Hematopoietic multipotent progenitor cell treated with erythropoietin and hydrocortisone succinate and interleukin-3 and kit ligand, for 6 days (in vitro differentiated cells): ENCODE measurements at places on chromosomes 7 and 10.

DNA sequence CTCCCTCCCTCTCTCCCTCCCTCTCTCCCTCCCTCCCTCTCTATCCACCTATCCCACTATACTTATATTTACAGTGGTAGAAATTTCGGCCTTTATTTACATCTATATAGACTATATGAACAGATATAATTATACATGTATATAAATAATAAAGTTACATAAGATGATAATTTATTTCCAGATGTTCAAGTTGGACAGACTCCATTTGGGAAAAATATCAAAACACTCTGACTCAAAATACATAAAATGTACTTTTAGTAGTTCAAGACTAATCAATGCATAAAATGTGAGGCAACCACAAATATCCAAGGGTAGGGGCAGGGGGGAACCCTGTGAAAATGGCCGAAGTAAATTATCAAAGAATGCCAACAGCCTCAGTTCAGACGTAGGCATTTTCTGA is 203.0 kb downstream of the FANK1 start:
- no peak for DNase-seq

DNA sequence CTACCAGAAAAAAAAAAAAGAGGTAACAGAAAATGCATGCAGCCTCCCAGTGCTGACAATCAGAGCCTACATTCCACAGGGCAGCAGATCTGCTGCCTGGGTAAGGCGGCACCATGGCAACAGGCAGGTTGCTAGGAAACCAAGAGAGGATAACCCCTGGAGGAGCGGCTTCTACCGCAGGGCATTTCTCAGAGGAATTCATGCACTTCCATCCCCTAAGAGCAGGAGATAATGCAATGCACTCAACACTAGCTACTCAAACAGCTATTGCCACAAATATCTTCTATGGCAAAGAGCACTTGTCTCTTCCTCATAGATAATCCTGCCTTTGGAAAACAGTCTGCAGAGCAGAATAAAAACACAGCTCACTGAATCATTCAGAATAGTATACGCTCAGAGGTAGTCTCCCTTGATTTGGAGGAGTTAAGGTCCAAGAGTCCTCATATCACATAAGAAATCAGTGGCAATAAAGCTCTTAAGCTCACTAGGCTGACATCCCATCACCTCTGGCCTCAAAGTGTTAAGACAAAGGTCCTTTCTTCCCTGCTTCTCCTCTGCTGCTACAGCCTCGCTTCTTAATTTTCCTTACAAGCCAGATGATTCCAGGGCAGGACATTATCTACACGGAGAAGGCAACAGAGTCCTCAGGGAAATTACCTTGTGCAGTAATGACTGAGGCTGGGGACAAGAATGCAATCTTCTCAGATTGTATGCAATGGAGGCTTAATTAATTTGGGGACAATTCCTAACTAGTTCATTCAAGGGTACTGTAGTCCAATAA is 10.7 kb downstream of the PSAP start:
- DNase-seq, result peak; percentile 54

- DNase-seq, result peak; percentile 94
These were observed 40.0 kb downstream of the HK1 start for GRCh38 chr10:69318106-69318866.

DNA sequence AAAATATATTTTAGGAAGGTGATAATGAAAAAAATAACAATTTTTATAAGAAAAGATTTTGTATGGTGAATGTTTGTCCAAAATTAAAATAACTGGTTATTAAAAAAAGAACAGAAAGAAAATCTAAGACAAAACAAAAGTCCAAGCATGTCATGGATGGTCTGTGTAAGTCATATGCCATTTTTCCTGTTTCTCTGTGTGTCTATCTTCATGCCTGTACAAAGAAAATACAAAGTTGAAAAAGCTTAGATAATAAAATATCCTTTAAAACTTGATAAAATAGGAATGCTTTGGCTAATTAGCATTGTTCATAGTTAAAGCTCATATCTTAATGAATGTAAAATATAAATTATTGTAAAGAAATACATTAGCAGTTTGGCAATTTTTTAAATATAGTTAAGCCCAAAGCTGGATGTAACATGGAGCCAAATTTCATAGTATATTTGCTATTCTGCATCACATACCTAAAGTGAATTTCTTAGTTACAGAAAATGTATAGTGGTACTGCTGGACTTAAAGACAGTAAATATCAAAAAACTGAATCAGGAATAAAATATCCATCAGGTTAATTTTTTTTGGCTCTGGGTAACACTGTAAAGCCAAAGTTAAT is 661.1 kb downstream of the PCDH15 start:
- no peak for DNase-seq

GRCh38 chr7:148911626-148912025 is 27.5 kb upstream of the EZH2 start:
- DNase-seq, result peak; percentile 33

GRCh38 chr10:128823201-128823600 is 643.8 kb upstream of the MGMT start:
- DNase-seq, result no peak

DNA sequence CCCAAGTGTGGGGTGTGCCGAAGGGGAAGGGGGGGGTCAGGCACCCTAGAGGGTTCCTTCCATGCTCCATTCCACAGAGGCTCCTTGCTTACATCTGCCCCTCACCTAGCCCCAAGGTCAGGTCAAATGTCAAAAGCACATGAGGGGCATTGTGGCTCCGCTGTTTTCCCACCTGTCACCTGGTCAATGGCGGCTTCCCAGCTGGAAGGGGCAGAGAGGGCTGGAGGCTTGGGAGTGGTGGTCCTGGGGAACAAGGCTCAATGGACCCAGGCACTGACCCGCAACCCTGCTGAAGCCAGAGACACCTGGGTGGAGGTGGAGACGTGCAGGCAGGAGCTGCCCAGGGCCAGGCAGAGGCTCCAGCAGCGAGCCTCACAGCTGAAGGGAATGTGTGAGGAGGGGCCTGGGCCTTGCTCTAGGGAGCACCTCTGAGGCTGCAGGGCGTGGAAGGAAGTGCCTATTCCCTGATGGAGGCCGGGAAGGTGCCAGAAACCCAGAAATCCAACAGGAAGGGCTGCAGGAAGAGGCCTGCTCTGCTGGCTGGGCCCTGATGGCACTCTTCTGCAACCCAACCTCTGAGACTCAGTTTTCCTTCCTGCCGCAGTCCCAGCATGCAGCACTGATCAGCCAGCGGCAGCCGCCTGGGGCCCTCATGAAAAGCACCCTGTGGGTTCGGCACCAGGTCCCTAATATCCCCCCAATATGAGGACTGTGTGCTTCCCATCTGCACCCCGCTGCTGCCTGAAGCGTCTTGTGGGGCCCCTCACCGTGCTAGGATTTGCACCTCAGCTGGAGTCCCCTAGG is 16.0 kb downstream of the RASGEF1A start:
- no peak for DNase-seq

DNA sequence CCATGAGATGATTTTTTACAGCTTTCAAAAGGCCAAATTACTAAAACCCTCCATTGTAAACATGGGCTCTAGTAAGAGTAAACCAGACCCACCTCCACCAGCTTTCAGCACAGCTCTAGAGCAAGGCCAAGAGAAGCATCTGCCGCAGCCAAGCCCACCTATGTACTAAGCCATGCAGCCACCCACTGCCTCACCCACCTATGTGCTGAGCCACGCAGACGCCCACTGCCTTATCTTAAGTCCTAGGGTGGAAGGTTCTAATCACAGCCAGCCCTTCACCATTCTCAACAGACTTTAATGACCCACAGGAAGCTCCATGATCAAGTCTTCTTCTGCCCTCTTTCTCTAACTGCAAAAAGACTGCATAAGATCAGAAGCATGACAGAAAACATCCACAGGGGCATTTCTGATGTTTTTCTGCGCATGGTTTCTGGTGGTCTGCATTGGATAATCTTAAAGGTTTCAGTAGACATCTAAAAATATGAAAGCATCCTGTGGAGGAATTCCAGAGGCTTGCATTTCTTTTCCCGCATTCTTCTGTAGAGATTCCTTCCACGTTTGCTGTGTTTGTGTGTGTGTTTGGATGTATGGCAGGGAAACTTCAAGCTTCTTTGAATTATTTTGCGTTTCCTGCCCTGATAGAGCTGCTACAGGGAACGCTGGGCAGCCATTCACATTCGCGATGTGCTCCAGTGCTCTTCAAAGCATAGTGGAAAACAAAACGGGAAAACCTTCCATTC is 286.1 kb upstream of the KLF6 start:
- no peak for DNase-seq

- no peak for DNase-seq
These were observed 259.0 kb downstream of the BBS9 start for GRCh38 chr7:33388332-33388731.
